ENCODE measurements at places on chromosomes 2 and 18.

DNA sequence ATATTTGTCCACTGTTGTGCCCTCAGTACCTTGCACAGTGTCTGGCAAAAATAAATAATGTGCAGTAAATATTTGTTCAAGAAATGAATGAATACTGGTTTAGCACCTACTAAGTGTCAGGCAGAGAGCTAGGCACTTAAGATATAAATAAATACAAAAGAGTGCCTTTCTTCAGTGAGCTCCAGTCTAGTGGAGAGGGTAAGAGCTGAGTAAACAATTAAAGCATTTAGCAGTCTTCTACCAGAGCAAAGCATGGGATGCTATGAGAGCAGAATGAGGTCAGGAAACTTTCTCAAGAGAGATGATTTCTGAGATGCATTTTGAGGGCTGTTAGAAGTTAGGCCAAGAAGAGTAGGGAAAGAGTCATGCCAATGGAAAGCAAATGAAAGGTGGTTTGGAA, 314.7 kb downstream of the DSC3 start:
- no peak for DNase-seq

- DNase-seq, result no peak
These were observed 58.7 kb upstream of the RMDN2 start for GRCh38 chr2:37866171-37866934.

DNA sequence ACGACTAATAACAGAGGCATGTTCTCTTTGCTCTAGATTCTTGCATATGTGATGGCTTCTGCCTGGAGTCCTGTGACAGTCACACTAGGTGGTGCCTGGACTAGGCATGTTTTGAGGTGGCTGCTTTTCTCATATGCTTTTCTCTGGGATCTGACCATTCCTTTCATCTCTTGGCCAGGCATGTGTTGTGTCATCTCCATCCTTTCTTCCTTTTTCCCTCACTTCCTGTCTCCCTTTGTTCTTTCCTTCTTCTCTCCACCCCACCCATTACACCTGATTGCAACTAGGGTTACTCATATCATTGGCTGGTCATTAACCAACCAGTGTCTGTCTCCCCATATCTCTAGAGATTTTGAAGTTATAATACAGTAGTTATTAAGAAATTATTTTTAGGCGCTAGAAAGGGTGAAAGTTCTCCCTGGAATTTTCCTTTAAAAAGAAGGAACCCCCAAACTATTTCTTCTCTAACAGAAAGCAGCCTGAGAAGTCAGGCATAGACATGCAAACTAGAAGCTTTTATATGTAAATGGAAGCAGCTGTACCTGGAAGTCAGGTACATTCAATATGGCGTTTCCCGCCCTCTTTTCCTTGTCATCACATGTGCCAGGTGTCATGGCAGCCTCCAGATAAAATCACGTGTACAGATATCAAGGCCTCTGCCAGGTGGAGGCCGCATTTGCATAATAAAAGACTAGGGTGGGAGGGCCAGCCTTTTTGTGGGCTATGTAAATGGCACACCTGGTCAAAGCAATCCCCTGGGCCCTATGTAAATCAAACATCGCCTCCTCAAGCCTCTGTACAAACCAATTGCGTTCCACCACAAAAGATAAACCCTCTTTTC, 220.4 kb upstream of the MEX3C start:
- no peak for DNase-seq

GRCh38 chr18:4060427-4061281, 394.5 kb downstream of the DLGAP1 start:
- DNase-seq, result no peak

- DNase-seq, result no peak
These were observed 69.2 kb upstream of the CABLES1 start for GRCh38 chr18:23066060-23066459.

Data from AG09319 (cell line).